AG09309 (cell line): ENCODE measurements at places on chromosomes 11 and 22.

GRCh38 chr11:82176365-82176764 is 557.3 kb downstream of the FAM181B start:
- DNase-seq = no peak

DNA sequence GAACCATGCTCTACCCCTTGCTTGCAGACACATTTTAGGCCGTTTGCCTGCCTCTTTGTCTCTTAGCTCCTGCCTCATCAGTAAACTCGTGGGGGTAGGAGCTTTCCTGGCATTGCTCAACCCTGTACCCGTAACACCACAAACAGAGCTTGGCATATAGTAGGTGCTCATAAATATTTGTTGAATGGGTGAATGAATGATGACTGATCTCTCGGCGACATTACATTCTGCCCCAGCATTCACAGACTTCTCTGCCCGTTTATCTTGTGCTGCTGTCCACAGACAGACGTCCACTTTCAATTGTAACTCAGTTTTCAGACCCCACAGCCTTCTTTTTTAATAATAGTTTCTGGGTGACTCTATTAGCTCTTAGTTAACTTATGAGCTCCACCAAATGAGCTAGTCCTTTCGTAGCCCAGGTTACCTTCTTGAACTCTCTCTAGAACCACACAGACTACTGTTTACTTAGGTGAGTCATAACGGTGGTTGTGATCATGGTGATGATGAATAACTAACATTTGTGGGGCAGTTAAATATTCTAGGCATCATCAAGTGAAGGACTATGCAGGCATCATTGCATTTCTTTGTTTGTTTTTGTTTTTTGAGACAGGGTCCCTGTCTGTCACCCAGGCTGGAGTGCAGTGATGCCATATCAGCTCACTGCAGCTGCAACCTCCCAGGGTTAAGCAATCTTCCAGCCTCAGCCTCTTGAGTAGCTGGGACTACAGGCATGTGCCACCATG is 188.4 kb downstream of the ADAMTS15 start:
- DNase-seq = no peak

GRCh38 chr22:33555814-33556522 is 364.3 kb downstream of the LARGE1 start:
- no peak for DNase-seq

DNA sequence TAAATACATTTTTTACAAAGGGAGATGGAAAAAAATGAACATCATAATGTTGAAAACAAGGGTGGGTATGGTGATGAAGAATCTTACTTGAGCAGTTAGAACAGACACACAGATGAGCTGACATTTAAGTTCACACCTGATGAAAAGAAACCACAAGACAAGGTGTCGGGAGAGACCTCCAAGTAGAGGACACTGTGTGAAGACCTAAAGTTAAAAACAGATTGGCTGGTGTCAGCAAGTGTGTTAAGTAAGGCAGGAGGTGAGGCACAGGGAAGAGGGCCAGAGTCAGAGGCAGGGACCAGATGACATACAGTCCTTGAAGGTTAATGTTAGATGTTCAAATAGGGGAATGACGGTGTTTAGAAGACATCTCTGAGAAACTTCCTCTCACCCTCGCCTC is 236.8 kb downstream of the FAT3 start:
- DNase-seq = no peak

GRCh38 chr11:20353829-20354434 is 9.6 kb upstream of the HTATIP2 start:
- DNase-seq = no peak

DNA sequence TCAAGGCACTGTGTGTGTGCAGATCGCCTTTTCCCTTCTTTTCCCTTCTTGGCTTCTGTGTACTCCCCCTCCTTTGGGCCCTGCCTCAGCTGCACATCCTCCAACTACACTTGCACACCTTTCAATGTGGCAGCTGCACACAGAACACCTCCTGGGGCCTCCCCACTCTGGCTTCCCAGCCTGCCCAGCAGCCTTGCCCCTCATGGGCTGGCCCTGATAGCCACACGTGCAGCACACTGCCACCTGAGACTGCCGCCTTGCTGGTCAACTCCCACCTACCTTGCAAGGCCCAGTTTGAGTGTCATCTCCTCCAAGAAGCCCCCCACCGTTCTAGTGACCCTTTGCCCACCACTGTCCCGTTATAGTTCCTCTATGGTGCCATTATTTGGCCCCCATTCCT is 77.3 kb upstream of the ARFGAP3 start:
- no peak for DNase-seq

DNA sequence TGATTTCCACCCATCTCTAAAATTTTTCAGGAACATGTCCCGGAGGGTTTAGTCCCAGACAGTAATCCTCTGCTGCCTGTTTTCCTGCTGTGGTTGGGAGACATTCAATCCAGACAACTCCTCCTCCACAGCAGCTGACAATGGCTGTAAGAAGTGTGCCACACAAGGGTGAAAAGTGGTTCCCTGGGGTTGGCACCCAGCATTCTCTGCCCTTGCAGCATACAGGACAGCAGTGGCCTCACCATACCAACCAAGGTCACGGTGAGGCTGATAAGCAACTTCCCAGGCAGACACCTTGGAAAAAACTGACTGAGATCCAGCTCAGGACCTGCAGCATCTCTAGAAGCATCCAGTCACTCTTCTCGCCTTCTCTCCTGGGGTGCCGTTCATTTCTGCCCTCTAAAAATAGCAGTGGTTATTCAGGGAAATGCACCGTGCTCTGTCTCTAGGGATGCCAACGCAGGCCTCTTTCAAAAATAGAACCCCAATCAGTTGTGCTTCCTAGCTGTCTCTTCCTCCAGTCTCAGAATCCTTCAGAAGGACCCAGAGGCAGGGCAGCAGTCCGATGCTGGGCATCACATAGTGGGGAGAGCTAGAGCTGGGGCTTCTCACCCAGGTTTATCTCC is 241.0 kb downstream of the TENM4 start:
- DNase-seq = no peak

DNA sequence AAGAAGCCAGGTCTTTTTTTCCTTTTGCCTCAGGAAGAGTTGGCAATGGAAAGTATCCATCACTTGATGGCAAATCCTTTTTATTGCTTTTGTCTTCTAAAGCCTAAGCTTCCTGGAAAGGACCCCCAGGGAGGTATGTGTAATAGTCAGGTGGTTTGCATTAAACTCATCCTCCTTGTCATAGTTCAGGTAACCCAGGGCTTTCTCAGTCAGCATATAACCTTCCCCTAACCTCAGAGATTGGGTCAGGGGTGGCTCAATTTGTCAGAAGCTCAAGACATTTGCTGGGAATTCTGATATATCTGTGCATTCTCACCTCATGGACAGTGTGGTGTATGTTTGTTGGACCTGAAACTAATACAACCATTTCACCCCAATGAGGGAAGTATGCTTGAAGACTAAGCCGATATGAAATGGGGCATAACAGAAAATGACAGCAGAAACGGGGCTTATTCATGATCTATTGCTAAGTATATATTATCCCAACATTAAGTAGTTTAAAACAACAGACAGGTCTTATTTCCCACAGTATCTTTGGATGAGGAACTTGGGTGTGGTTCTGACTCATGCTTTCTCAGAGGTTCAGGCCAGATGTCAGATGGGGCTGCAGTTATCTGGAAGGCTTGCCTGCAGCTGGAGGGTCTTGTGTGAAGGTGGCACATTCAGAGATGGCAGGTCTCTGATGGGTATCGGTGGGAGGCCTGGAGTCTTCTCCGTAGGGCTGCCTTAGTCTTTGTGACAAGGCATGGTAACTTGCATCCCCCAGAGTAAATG is 135.8 kb upstream of the SPON1 start:
- DNase-seq = no peak

GRCh38 chr22:30399718-30400117 is 2.9 kb downstream of the SEC14L2 start:
- no peak for DNase-seq

DNA sequence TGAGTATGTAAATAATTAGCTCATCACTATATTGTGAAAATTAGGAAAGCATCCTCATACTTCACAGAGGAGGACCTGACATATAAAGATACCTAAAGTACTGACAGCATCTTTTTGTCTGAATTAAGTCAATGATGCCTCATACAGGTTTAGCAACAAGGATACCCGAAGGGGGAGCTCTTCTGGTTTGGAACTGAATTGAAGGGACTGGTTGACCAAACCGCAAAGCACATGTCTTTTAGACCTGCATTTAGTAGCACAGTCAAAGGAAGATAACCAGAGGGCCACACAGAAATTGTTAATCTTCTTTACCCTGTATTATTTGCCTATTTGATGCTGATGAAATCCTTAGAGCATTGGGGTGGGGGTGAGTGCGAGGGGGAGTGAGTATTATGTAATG is 12.9 kb upstream of the WT1 start:
- no peak for DNase-seq

- DNase-seq = no peak
Measured at GRCh38 chr22:32082331-32082730, 39.3 kb downstream of the SLC5A1 start.

- DNase-seq = no peak
Measured at GRCh38 chr11:8601376-8602133, 7.5 kb upstream of the STK33 start.
